ENCODE measurements at places on chromosomes 2 and 18.

DNA sequence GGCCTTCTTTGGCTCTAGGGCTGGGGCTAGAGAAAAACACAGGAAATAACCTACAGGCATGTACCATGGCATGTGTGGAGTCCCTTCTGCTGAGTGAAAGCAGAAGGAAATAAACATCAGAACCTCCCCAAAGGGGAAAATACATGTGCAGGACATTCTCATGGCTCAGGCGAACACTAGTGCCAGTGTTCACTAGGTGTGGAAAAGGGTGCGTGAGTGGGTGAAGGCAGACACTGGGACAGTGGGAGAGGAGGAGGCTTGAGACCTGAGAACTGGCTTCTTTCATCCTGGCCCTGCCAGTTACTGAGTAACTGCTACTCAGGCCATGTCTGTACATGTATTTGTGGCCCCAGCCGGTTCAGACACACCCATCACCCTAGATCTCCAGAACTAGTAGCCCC is 268.2 kb downstream of the PRKCE start:
- DNase-seq: no peak

- no peak for DNase-seq
Observed at GRCh38 chr2:95384854-95385569, 17.5 kb upstream of the FAHD2A start.

DNA sequence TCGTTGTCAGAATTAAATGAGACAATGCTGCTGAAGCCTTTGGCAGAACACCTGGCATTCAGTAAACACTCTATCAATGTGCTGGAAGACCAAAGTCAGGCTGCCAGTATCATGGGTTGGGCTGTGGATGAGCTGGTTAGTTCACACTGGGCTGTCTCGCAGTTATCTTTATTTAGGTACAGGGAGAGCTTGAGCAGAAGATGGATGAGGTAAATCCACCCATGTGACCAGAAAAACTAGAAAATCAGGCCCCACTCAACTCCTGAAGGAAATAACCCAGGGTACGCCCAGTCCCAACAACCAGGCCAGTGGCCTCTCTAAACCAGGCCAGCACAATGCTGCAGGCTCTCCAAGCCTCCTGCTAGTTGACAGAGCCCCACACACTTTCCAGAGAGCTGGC is 330.3 kb downstream of the TNS1 start:
- DNase-seq: no peak

DNA sequence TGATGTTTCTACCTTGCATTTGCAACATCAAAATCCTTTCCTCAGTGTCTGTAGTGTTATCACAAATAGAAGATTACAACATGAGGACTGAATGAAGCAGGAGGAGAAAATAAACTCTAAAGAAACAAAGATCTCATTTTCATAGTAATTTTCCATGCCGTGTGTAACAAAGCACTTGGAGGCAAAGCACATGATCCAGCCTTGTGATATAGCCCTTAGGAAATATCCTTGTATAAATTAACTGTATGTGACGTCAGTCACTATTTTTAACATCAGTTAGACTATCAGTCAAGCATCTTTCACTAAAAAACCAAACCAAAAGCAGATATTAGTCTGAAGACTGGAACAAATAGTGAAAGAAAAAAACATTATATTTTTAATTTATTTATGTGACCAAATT is 492.1 kb upstream of the CNTNAP5 start:
- no peak for DNase-seq

GRCh38 chr18:74682991-74683297 is 85.3 kb downstream of the ZNF407 start:
- DNase-seq: no peak

- DNase-seq: no peak
Observed at GRCh38 chr2:73859721-73860586, 31.2 kb downstream of the STAMBP start.

GRCh38 chr2:181224866-181225265 is 232.3 kb upstream of the ITGA4 start:
- DNase-seq: no peak

GRCh38 chr2:11017921-11018320 is 106.2 kb downstream of the KCNF1 start:
- DNase-seq: no peak

DNA sequence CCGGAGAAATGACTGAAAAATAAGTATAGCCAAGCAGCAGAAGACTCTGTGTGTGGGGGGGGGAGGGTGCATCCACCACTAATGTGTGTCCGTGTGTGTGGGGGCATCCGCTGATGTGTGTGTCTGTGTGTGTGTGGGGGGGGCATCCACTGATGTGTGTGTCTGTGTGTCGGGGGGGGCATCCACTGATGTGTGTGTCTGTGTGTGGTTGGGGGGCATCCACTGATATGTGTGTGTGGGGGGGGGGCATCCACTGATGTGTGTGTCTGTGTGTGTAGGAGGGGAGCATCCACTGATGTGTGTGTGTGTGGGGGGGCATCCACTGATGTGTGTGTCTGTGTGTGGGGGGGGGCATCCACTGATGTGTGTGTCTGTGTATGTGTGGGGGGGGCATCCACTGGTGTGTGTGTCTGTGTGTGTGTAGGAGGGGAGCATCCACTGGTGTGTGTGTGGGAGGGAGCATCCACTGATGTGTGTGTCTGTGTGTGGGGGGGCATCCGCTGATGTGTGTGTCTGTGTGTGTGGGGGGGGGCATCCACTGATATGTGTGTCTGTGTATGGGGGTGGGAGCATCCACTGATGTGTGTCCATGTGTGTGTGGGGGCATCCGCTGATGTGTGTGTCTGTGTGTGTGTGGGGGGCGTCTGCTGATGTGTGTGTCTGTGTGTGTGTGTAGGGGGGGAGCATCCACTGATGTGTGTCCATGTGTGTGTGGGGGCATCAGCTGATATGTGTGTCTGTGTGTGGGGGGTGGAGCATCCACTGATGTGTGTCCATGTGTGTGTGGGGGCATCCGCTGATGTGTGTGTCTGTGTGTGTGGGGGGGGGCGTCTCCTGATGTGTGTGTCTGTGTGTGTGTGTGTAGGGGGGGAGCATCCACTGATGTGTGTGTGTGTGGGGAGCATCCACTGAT is 125.0 kb downstream of the NFATC1 start:
- DNase-seq: no peak

DNA sequence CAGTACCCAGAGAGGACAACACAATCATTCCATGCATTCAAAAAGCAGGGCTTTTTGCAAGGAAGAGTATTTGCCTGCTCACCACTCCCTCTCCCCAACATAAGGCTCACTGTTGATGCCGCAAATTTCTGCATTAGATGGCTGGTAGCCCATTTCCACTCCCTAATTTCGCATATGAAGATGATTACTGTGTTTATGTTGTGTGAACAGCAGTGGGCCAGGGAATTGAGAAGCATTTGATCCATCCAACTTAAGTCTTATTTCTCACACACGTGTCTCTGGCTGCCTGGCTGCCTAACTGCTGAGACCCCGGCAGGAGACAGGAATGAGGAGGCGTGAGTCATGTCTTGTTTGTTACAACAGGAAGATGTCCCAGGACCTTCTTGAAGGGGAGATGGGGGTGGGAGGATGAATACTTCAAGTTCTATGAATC is 294.1 kb downstream of the ALK start:
- DNase-seq: no peak

DNA sequence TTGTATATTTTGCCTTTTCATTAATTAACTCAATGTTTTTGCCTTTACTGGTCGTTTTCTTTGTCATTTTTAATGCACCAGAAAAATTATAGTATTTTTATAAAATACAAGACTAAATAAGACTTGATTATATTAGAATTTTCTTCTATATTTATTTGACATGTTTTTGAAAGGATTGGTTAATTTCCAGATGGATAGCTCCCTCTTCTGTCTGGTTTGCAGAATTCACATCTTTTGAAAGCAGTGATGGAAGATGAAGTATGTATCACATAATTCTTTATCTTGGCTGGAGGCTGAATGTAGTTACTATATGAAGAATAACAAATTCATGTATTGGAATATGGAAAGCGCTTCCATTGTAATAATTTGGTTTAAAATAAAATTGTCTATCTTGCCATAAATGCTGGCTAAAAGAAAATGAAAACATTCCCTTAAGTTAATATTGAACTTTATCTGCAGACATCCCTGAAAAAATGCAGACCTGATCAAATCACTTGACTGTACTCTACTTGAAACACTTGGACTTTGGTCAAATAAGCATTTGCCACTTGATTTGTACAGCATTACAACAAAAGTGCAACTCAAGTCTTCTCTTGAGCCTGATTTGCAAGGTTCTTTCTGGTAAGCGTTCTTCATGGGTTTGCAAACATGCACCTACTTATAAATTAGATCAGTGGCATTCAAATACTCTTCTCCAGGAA is 86.3 kb upstream of the EFEMP1 start:
- no peak for DNase-seq

DNA sequence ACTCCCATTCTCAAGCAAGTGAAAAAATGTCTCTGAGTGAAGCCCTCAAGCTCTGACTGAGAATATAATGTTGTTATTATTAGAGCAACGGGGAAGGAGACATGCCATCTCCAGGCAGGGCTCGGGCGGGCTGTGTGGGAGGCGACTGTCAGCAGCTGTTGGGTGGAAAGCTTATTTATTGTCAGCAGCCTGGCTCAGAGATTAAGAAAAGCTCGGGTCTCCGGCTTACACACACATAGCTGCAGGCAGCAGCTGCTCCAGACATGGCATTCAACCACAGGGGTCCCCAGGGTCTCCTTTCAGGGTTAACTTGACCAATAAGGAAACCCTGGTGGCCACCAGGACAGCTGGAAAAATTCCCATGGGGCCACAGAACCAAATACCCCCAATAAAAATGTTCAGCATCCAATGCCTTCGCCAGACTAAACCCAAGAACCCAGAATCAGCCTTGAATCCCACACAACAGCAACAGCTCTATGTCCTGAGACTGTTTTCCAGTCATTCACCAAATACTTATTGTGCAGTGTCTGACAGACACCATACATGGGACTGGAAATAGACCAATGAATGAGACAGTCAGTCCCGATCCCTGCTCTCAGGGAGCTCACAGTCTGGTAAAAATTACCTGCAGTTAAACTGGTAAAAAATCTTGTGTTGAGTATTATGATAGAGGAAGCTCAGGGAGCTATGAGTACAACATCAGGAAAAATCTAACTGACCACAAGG is 70.5 kb upstream of the RTN4 start:
- no peak for DNase-seq

DNA sequence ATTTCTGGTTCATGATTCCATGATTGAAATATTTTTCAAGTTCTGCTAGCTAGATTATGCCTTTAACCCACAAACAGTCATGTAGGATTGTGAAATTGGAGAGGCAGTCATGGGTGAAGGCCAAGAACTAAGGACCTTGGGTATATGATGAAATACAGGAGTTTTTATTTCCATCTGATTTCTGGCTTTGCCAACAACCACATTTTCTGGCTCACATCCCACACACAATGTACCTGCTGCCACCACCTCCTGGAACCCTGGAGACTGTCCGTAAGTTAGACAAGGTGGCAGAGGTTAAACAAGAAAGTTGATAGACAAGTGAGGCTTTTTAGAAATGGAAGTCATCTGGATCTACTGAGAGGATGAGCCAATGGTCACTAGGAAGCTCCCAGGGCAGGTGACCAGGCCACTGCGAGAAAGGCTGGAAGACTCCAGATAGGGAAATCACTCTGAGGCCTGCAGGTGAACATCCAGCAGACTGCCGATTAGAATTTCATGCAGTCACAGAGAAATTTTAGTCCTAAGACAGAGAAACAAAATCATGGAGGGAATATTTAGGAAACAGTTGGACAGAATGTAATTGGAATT is 402.0 kb downstream of the ALK start:
- no peak for DNase-seq

DNA sequence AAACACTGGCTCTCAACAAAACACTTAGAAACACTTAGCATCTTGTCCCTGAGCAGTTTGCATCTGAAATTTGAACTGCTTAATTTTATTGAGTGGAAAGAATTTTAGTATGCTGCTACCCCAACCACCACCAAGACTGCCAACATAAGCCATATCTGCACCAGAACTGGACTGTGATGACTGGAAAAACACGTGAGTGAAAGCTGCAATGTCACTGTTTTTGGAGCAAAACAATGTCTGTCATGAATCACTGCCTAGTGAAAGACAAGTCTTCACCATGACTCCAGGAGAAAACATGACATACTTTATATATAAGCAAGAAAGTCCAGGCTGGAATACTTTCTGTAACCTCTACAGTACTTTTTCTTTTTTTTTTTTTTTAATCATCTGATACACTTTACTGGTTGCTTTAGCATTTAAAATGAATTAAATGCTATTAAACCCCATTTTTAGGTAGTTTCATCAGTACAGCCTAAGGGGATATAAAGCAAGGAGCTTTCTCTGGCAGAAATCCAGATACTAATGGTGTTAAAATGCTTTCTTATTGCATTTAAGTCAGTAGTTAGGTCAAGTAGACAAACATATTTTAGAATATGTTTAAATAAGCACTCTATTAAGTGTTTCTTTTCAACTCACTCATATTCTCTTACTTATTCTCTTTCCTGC is 2129.4 kb upstream of the PIK3C3 start:
- no peak for DNase-seq

DNA sequence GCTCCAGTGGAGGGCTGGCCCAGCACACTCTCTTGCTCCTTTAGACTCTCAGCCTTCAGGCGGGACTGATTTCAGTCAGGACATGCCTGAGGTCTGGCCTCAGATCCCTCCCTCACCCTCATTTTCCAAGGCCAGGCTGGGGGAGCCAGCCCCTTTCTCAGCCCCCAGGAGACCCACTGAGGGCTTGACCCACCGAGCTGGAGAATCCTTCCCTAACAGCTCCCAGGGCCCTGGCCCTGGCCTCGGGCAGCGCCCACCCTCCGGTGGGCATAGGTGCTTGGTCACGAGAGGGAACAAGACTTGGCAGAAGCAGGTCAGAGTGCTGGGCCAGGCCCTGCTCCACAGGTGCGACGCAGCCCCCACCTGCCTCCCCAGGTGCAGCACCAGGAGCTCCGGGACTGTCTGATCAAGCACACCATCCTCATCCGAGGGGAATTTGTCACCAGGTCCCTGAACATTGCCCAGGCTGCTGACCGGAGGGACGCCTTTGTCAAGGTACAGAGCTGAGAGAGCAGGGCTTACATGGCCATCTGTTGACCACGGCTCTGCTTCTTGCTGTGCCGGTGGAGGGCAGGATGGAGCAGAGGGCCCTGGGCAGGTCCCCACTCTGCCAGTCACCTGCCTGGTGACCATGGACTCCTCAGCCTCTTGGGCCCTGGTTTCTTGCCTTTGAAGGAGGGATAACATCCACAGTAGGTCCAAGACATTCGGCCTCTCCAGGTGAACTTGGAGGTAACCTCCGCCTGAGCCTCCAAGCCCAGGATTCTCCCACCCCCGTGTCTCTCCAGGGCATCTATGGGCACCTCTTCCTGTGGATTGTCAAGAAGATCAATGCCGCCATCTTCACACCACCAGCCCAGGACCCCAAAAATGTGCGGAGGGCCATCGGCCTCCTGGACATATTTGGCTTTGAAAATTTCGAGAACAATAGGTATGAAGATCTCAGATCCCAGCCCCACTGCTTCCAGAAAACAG is 46.3 kb downstream of the MYO7B start:
- DNase-seq: no peak

- DNase-seq: peak; percentile 4
Observed at GRCh38 chr18:12726774-12727550, 24.1 kb downstream of the PSMG2 start.

DNA sequence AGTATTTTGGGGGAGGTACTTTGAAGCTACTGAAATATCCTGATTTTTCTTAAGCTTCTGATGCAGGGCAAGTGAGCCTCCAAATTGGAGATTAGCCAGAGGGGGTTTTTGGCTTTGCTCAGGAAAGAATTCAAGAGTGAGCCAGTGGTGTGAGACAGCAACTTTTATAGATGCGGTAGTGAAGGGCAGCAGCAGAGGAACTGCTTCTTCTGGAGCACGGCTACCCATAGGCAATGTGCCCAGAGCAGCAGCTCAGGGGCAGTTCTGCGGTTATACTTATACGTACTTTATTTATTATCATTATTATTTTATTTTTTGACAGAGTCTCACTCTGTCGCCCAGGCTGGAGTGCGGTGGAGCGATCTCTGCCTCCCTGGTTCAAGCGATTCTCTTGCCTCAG is 19.8 kb upstream of the NT5DC4 start:
- DNase-seq: no peak
